ENCODE measurements at places on chromosomes 4 and X.
A peak's percentile ranks its signal among the peaks of the same experiment; 100 is the strongest.

DNA sequence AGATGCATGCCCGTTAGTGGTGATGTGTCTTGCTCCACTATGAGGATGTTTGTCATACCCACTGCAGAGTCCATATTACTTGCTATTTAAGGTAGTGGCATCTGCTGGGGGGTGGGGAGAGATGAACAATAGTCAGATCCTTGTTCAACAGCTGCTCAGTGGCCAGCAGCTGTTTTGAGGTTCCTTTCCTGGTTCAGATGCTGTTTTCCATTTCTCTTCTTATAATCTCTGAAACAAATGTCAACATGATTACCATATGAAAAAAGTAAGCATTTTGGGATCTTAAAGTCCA lies 1567.9 kb upstream of the TENM3 start:
- DNase-seq, result no peak

DNA sequence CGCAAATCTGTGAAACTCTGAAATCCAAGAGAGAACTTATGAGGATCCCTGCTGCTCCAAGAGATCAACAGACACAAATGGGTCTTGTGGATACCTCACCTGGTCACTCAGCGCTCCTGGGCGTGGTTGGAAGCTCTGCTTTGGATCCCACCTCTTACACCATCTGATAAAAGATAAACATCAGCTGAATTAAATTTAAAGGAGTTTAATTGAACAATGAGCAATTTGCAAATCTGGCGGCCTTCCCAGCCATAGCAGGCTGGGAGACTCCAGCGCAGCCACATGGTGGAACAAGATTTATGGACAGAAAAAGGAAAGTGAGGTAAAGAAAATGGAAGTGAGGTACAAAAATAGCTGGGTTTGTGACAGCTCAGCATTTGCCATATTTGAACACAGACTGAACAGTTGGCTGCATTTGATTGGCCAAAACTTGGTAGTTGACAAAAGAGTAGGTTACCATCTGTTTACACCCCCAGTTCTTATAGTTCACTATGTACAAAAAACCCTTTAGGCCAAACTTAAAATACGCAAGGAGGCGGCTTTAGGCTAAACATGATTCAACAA lies 437.3 kb upstream of the NDST3 start:
- DNase-seq, result no peak

GRCh38 chrX:120334603-120335002 lies 23.3 kb upstream of the TMEM255A start:
- no peak for DNase-seq

- DNase-seq, result no peak
Measured at GRCh38 chr4:165992283-165992682, 119.2 kb downstream of the TLL1 start.

GRCh38 chrX:39144956-39145355 lies 343.7 kb downstream of the MID1IP1 start:
- peak; percentile 20 for DNase-seq

GRCh38 chr4:187128222-187128621 lies 404.6 kb upstream of the FAT1 start:
- DNase-seq, result no peak

DNA sequence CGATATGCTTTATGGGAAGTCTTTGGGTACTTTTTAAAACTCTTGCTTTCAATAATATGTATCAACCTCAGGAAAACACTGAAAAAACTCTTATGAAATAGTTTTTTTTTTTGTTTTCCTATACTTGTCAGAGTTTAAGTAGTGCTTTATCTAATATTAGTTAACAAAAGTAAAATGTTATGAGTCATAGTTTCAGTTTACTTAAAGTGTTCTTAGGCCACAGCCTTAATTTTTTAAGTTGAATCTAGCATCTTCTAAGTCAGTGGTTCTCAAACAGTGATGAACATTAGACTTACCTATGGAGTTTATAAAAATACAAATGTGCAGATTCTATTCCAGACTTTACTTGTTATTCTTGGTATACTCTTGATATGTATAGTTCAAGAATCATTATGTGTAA lies 26.3 kb upstream of the ADGRL3 start:
- no peak for DNase-seq

- peak; percentile 1 for DNase-seq
Measured at GRCh38 chr4:74376888-74377483, 12.0 kb downstream of the EREG start.

DNA sequence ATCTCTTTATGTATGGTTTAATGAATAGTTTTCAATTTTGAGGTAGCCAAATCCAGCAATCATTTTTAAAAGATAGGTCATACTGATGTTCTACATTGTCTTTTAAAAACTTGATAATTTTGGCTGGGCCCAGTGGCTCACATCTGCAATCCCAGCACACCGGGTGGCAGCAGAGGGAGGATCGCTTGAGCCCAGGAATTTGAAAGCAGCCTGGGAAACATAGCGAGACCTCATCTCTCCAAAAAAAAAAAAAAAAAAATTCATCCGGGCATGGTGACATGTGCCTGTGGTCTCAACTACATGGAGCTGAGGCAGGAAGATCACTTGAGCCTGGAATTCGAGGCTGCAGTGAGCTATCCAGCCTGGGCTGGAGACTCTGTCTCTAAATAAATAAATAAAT lies 419.8 kb downstream of the GALNTL6 start:
- no peak for DNase-seq

DNA sequence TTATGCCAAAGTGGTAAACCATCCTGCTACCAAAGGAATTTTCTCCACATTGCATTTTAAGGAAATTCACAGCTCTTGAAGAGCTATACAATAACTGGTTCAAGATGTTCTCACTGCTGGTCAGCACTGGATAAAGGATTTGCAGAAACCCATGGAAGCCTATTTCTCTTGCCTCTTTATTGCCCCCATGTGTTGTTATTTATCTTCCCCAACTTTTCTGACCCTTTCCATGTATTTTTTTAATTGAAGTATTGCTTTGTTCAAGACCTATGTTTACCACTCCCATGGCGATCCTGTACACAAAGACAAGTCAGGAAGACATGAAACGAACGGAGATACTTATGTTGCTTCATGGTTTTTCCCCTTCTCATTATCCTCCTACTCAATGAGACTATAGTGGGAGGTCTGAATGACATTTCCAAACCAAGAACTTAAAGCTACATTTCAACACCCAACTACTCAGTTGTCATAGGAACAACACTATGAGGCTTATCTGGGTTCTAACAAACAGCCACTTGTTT lies 566.4 kb upstream of the DIPK2B start:
- DNase-seq, result no peak

DNA sequence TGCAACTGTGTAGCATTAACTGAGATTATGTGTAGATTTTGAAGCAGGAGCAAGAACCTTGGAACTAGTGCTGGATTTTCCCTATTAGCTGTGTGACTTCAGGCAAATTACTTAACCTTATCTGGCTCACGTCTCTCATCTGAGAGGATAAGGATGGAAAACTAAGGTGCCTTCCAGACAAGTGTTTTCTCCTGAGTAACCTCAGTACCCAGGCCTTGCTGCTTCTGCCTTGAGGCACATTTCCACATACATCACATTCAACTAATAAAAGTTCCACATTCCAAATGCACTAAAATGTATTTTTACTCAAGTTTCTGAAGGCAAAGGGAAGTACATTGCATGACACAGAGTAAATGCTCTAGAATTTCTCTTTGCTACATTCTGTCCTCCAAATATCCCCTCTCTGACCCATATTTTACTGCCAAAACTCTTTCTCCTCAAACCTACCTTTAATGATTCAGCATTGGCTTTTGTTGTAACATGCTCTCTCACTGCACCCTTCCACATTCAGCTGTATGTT lies 195.4 kb upstream of the ADGRL3 start:
- DNase-seq, result no peak

GRCh38 chr4:39756159-39756558 lies 58.2 kb downstream of the UBE2K start:
- no peak for DNase-seq

DNA sequence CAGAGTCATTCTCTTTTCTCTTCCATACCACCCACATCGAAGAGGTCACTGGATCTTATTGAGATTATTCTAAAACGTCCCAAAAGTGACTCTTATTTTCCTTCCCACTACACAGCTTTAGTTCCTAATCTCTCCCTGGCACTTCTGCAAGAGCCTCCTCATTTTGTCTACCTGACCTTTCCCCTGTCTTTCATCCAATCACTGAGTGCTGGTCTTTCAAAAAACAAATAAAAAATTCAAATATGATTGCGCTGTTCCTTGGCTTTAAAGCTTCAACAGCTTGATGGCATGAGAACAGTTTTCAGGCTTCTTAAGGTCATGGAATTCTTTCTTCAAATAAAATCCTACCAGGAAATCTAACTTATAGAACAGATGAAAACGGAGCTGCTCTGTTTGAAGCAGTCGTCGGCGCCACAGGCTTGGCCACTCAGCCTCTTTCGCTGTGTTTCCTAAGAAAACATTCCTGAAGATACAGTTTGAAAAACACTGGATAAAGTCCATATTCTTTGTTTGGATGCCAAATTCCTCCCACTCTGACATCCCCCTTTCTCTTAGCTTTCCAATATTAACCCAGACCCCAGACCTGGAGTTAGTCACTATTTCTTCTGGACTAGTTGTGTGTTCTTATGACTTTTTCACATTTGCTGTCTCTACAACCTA lies 12.5 kb downstream of the SYTL5 start:
- no peak for DNase-seq

- no peak for DNase-seq
Measured at GRCh38 chr4:102352781-102353180, 7.5 kb upstream of the SLC39A8 start.

DNA sequence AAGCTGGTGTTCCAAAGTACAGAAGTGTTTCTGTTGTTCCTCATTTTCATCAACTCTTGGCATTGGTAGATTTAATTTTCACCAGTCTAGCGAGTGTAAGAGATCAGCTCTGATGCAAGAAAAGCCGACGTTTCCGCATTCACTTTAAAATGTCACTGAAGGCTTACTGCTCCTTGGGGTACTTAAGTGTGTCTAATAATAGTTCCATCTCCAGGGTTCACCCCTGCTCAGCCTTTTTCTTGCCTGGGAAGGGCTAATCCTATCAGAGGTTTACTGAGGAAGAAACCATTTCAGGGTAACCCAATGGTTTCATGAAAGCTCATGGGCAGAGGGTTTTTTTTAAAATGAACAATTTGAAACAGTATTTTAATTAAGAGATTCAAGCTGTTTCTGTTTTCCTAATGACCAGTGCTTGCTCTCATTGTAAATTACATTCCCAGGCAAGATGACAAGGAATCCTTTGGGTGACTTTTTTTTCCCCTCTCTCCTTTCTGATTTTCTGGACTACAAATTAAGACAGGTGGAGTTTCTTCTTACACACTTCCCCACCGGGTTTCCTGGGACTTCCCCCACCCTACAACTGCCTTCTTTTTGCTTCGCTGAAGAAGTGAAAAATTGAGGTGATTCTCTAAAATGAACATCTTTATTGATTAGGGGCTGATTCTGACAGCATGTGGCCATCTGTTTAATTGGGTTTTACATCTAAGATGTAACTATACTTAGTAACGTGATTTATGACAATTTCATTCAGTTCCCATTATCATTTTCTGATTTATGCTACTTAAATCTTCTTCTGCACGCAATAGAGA lies 78.7 kb upstream of the CBLL2 start:
- peak; percentile 2 for DNase-seq

- DNase-seq, result no peak
Measured at GRCh38 chr4:147596981-147597380, 20.2 kb upstream of the TMEM184C start.

DNA sequence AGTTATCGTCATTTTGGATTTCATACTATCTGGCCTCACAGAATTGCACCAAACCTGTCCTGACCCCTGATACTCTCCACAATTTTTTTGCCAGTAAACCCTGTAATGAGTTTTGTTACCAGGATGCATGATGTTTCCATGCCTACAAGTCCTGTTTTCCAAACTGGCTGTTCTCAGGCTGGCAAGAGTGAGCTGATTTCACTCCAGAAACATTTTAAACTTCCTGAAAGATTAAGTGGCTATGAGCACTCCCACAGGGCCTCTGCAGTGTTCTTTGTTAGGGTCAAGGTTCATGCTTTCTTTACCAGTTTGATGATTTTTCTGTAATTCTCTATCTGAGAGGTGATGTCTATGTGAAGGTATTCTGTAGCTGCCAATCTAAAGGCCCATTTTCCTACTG lies 31.7 kb upstream of the PDLIM3 start:
- DNase-seq, result no peak

DNA sequence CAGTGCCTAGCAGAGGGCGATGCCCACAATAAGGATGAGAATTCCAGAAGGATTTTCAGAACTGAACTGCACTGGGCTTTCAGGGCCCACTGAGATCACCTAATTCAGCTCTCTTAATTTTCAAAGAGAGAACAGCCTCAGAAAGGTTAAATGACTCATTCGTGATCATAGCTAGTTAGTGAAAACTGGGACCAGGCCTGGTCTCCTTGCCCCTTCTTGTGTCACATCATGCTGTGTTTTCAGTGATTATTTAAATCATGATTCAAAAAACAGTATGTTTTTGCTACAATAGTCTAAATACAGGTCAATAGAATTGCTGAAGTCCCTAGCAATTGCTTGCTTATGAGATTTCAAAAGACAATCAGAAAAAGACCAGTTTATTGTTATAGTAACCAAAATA lies 136.4 kb upstream of the PLAC1 start:
- no peak for DNase-seq

DNA sequence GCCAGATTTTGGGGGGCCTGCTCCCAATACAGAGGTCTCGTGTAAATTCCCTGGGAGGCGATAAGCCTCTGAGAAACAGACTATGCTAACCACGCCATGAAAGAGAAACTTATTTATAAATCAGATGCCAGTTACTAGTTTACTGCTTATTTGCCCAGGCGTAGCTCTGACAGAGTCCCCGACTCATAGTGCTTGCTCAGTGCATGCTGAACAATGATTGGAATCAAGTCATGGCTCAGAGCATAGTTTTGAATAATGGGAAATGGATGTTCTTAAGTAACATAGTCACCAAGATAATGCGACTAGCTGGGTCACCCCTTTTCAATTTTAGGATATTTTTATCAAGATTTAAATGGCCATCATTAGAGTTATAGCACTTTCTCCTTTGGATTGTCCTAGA lies 39.9 kb downstream of the HTT start:
- DNase-seq, result no peak

- DNase-seq, result no peak
Measured at GRCh38 chrX:9911487-9911886, 55.7 kb upstream of the CLDN34 start.

- DNase-seq, result no peak
Measured at GRCh38 chrX:48784726-48785125, 1.7 kb upstream of the GATA1 start.

- no peak for DNase-seq
Measured at GRCh38 chrX:13868591-13868990, 51.7 kb upstream of the GPM6B start.

- DNase-seq, result no peak
Measured at GRCh38 chrX:38500866-38501265, 60.5 kb upstream of the TSPAN7 start.

- DNase-seq, result no peak
Measured at GRCh38 chrX:5080791-5081190, 1147.9 kb downstream of the NLGN4X start.

GRCh38 chr4:11039634-11040131 lies 355.1 kb upstream of the CLNK start:
- DNase-seq, result no peak

GRCh38 chr4:183352546-183352945 lies 30.3 kb upstream of the CLDN24 start:
- DNase-seq, result no peak

GRCh38 chr4:95124906-95125504 lies 367.2 kb downstream of the BMPR1B start:
- DNase-seq, result peak; percentile 14
